ENCODE measurements at places on chromosomes 11 and 22.
A peak's percentile ranks its signal among the peaks of the same experiment; 100 is the strongest.

DNA sequence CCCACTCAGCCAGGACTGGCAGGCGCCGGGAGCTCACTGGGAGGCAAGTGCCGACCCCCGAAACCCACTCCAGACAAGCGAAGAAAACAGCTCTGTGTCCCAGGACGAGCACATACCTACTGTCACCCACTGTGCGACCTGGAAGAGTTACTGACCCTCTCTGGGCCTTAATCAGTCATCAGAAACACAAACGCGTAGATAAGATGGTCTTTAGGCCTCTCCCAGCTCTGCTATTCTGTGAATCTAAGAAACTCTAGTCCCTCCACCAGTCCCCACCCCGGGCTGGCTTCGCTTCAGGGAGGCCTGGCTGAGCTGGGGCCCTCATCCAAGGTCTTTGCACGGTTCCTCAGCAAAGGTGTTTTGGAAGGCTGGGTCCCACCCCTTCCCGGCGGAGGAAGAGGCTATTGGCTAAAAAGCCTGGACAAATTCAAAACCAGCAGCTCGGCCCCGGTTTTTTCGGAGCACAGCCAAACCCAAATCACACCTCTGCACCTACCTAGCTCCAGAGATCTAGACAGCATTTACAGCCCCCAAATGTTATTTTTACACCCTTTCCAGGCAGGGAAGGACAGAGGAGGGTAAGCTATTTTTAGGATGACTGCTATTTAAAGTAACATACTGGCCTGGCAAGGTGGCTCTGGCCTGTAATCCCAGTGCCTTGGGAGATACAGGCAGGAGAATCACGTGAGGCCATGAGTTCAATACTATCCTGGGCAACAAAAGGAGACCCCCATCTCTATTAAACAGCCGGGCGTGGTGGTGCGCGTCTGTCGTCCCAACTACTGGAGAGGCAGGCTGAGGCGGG, 13.2 kb upstream of the HDHD5 start:
- DNase-seq, result no peak

DNA sequence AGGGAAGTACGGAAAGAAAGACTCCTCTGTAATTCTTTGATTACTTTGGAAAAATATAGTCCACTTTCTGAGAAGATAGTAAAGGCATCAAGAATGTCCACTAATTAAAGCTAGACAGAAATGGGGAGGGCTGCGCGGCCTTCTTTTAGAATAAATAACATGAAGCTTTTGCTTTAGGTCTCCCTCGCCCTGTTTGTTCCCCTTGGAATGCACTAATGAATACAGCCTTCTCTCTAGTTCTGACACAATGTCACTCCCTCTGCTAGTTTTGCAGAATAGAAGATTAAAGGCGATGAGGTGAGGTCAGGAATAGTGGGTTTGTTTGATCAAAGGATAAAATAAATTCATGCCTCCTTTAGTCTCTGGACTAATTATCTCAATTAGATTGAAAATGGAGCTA, 543.9 kb downstream of the OPCML start:
- DNase-seq, result no peak

GRCh38 chr11:68412593-68413475, 47.7 kb upstream of the PPP6R3 start:
- peak; percentile 10 for DNase-seq

GRCh38 chr11:57626895-57627294, 22.8 kb downstream of the YPEL4 start:
- no peak for DNase-seq

DNA sequence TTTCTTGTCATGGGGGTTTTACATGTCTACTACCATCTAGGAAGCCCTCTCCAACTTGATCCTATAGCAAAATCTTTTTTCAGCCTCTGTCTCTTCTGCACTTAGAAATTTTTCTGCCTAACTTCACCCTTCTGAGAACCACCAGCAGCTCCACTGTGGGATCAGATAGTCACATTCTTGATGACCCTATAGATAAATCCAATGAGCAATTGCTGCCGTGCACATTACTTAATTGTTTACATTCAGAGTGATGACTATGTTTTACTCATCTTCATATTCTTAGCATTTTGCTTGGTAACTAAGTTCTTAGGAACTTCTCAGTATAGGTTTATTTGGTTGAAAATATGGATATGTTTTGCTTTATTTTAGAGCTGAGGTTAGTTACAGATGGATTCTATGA, 12.4 kb upstream of the ETS1 start:
- no peak for DNase-seq

- DNase-seq, result no peak
These were observed 3.8 kb upstream of the CBLIF start for GRCh38 chr11:59849129-59849528.

GRCh38 chr11:67030976-67031375, 8.0 kb downstream of the SYT12 start:
- no peak for DNase-seq

GRCh38 chr11:95081412-95081811, 8.2 kb upstream of the ENDOD1 start:
- no peak for DNase-seq

GRCh38 chr11:17533778-17534415, 10.3 kb downstream of the USH1C start:
- no peak for DNase-seq

DNA sequence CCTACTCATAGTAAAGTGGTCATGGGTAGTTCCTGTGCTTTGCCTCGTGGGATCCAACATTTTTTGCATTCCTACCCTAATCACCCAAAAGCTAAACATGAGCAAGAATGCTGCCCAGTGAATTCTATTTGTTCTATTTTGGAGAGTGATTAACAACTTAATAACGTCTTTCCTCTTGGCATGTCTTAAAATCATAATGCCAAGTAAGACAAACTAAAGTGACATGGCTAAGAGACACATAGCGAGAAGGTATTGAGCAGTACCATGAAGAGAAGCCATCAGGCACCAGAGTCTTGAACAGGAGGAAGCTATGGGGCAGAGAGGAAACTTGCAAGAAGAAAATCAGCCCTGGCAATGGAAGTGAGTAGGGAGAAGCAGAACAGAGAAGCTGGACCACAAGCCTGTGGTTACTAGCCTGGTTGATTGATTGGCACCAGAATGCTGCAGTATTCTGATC, 32.0 kb downstream of the EXPH5 start:
- no peak for DNase-seq

DNA sequence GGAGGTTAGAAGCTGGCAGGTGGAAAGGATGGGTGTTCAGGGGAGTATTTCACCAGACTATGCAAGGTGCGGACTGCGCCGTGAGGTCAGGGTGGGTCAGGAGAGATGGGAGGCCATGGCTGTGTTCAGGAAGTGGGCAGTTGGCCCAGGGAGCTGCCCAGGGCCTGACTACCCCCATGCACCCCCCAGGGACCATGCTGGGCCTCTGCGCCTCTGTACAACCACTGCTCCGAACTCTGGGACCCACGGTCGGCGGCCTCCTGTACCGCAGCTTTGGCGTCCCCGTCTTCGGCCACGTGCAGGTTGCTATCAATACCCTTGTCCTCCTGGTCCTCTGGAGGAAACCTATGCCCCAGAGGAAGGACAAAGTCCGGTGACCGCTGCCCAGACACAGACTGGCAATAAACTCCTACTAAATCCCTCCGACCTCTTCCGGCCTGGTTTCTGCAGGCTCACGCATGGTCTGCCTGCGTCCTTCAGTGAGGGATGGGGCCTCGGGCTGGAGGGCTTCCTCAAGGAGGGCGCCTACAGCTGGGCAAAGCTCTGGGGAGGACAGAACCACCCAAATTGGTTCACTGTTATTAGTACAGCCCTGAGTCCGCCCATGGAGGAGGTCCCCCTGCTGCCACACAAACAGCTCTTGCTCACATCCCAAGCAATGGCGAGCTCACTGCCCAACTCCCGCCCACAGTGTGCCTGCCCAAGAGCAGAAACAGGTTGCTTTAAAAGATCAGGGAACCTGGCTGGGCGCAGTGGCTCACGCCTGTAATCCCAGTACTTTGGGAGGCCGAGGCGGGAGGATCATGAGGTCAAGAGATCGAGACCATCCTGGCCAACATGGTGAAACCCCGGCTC, 4.2 kb downstream of the PHLDA2 start:
- no peak for DNase-seq
